ENCODE measurements at places on chromosomes 12 and 14. TPM values are rescaled to one million over a fixed set of nuclear protein-coding genes. Genes with fewer than 3 reads are reported as not detected.
A peak's percentile ranks its signal among the peaks of the same experiment; 100 is the strongest.

AQP2 gene
- 0.77 TPM for polyA plus RNA-seq

DNA sequence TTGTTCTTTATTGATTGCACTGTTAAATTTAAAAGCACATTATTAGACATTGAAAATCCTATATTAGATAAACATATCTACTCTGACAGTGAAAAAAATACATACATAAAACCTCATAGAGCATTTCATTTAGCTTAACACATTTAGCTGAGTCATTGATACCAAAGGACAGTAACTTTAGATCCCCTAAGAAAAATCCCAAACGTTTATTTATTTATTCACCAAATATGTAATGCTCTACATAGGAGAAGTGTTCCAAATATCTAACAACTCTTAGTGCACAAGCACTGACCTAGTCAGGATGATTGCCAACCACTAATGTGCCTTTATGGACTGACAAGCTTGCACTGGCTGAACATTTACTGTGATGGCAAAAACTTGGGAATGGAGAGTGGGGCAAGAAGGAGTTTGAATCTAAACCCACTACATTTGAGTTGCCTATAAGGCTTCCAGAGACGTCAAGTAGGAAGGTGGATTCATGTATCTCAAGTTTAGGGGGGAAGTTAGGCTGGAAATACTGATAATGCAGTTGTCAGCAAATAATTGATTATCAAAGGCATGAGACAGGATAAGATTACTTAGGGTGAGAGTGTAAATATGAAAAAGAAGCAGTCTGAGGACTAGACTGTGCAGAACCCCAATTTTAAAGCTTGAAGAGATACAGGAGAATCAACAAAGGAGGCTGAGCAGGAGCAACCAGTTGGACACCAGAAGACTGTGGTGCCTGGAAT, 156.4 kb downstream of the PLCZ1 start:
- no peak for DNase-seq

DNA sequence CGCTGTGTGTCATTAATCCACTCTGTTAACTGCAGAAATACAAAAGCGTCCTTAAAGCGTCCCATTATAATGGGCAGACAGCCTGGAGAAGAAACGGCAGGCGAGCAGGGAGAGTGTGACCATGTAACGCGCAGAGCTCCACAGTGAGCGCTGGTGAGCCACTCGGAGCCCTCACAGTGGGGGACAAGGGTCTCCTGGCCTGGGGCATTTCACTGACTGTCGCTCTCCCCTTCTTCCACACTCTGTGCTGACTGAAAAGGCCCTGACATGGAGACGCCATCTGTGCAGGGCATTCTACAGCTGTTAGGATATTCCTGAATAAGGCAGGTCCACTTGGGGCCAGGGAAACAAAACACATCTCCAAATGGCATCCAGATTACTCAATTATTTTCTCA, 24.2 kb downstream of the CCDC92 start:
- no peak for DNase-seq

GRCh38 chr14:103762541-103762940, 46.9 kb downstream of the ZFYVE21 start:
- no peak for DNase-seq

DNA sequence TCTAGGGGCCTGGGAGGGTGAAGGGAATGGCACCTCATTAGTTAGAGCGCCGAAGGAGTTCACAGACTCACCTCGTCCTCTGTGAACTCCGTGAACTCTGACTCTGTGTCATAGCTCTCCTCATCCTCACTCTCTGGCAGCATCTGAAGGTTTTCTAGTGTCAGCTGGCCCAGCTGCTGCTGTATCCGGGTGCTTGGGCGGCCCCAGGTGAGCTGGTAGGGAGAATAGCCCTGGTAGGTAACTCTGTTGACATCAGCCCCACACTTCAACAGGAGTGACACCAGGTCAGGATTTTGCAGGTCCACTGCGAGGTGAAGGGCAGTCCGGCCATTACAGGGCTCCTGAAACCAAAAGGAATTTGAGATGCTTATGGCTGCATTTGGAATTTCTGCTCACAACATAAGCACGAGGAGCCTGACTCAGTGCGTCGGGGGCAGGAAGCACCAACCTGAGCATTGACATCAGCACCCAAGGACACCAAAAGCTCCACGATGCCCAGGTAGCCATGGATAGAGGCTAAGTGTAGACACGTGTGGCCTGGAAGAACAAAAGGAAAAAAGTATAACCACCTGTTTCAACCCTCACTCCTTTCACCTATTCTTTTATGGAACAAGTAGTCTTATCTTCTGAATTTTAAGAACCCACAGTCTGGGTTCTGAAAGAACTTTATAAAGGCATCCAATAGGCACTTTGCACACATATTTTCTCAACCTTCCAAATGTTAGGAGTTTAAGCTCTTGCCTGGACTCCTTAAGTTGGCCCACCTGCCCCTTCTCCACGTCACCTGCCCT, 2.0 kb downstream of the NFKBIA start:
- peak; percentile 59 for DNase-seq

- no peak for DNase-seq
Observed at GRCh38 chr12:52238207-52238840, 5.3 kb downstream of the KRT7 start.

DNA sequence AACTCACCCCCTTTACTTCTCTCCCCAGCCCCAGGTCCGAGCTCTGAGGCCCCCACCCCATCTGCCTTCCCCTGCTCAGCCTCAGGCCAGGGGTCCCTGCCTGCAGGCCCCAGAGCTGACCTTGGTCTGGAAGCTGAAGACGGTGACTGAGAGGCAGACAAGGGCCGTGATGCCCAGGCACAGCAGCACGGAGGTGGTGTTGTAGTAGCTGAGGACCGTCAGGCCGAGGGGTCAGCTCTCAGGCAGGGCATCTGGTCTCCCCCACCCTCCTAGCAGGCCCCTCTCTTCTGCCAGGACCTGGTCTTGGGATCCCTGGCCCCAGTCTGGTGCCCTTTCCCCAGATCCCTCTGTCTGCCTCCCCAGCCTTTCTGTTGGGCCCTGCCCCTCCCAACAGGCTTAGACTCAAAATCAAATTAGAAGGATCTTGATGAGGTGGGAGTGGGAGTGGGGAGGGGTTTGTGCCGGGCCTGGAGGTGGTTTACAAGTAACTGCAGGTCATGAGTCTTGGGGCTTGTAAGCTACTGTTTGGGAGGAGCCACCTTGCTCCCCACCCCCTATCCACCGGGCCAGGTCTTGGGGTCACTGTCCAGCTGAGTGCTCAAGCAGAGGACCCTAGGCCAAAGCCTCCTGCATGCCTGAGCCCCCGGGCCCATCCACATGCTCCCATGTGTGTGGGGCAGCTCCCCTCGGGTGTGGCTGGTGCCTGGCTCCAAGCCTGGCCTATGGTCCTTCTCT, 14.2 kb downstream of the FAIM2 start:
- DNase-seq, result no peak

KLHDC1 gene
- polyA plus RNA-seq, result 5.3 TPM

MYH6 gene
- polyA plus RNA-seq, result 11,120 TPM

- DNase-seq, result no peak
Observed at GRCh38 chr12:64427988-64428387, 23.8 kb downstream of the XPOT start.

DNA sequence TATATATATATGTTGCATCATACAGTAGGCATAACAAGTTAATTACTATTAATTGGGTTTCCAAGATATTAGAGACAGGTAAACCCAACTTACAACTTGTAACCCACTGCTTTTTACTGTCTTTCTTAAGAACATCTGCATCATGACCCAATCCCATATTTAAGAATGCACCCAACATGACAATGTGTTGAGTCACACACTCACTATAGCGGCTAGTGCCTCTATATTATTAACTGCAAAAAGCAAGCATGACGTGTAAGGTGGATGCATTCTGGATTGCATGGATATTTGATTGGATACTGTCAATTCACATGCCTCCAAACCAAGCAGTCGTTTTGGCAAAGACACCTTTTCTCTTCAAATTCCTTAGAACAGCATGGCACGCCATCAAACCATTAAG, 68.2 kb downstream of the KSR2 start:
- DNase-seq, result no peak

Data from right cardiac atrium (tissue), 5 donors.